Esophagus muscularis mucosa (tissue), 4 donors: ENCODE measurements at places on chromosomes 12 and 14. TPM values are rescaled to one million over a fixed set of nuclear protein-coding genes. Genes with fewer than 3 reads are reported as not detected.

The SERPINA12 gene
- total RNA-seq = not detected

The IRF9 gene
- total RNA-seq = 71.9 TPM

GRCh38 chr12:10189653-10190052 is 10.8 kb downstream of the TMEM52B start:
- no peaks in the 10 kb centered on the region for H3K27me3 ChIP-seq
- no peak overlapping the region for H3K4me3 ChIP-seq
- H3K27ac ChIP-seq = peak overlapping the region; percentile 72
- H3K4me1 ChIP-seq = peaks cover 3% of the 10 kb centered on the region

- DNase-seq = no peak
- no peak overlapping the region for H3K27ac ChIP-seq
- no peak overlapping the region for H3K4me3 ChIP-seq
- no peaks in the 10 kb centered on the region for H3K4me1 ChIP-seq
- no peaks in the 10 kb centered on the region for H3K27me3 ChIP-seq
- H3K36me3 ChIP-seq = no peaks in the 10 kb centered on the region
These were observed 235.0 kb downstream of the ATP23 start for GRCh38 chr12:58176296-58176869.

DNA sequence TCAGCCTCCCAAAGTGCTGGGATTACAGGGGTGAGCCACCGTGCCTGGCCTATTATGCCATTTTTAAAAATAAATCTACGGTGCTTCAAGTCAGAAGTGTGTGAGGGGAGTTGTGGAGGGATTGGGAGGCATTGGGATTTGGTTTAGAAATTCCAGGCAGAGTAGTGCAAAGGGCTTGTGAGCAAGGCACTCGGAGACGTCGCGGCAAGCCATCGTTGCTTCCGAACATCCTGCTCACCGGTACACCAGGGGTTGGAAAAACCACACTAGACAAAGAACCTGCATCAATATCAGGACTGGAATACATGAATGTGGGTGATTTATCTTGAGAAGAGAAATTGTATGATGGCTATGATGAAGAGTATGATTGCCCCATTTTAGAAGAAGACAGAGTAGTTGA is 227.0 kb downstream of the ALG10 start:
- H3K27ac ChIP-seq = no peak overlapping the region
- H3K4me1 ChIP-seq = no peaks in the 10 kb centered on the region
- H3K27me3 ChIP-seq = no peaks in the 10 kb centered on the region
- H3K4me3 ChIP-seq = no peak overlapping the region
- H3K36me3 ChIP-seq = no peaks in the 10 kb centered on the region

The ALDH2 gene
- 278 TPM for total RNA-seq

The HOXC9 gene
- not detected for total RNA-seq

- no peaks in the 10 kb centered on the region for H3K36me3 ChIP-seq
- DNase-seq = no peak
- H3K27me3 ChIP-seq = no peaks in the 10 kb centered on the region
- peak overlapping the region; percentile 55 for H3K4me3 ChIP-seq
- peak overlapping the region; percentile 85 for H3K27ac ChIP-seq
These were observed 88.5 kb upstream of the METAP2 start for GRCh38 chr12:95385246-95386035.

The LPAR5 gene
- 1.7 TPM for total RNA-seq

DNA sequence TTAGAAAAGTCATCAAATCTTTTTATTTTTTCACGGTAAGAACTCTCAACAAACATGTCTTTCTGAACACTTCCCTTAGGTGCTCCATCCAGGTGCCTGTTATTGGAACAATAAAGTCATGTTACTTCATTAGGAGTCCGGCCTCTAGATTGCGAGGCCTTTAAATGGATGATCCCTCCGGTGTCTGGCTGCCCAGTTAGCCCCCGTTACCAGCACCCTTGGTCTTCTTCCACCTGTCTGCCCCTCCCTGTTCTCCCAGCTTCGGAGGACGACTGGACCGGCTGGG is 593 bp upstream of the PA2G4 start:
- no peak for DNase-seq
- H3K36me3 ChIP-seq = peaks cover 22% of the 10 kb centered on the region
- no peaks in the 10 kb centered on the region for H3K27me3 ChIP-seq
- H3K27ac ChIP-seq = peak overlapping the region; percentile 88

DNA sequence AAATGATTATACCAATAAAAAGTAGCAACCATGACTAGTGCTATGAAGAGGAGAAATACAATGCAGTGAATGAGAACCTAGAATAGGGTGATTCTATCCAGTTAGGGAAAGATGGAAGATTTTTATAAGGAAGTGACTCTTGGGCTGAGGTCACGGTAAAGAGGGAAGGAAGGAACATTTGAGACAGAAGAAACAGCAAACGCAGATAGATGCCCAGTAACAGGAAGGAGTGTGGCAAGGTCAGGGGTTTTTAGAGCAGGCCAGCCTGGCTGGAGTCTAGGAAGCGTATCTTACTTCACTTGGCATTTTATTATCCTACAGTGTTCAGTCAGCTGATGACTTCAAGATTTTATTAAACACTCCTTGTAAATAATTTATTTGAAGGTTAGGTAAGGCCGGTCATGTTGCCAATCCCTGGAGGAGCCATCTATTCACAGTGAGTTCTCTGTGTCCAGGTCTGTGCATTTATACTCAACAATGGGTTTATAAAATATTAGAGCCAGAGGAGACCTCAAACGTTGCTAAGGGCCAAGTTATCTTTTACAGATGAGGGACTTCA is 170.6 kb downstream of the PRKCH start:
- no peaks in the 10 kb centered on the region for H3K36me3 ChIP-seq
- H3K4me1 ChIP-seq = peaks cover 28% of the 10 kb centered on the region
- H3K27ac ChIP-seq = no peak overlapping the region
- no peaks in the 10 kb centered on the region for H3K27me3 ChIP-seq

GRCh38 chr12:30624009-30624408 is 71.7 kb downstream of the IPO8 start:
- no peak overlapping the region for H3K27ac ChIP-seq
- DNase-seq = no peak
- no peak overlapping the region for H3K4me3 ChIP-seq
- no peaks in the 10 kb centered on the region for H3K27me3 ChIP-seq
- peaks cover 14% of the 10 kb centered on the region for H3K36me3 ChIP-seq
- H3K4me1 ChIP-seq = no peaks in the 10 kb centered on the region

GRCh38 chr14:61911574-61911973 is 149.4 kb downstream of the SNAPC1 start:
- DNase-seq = no peak
- H3K4me3 ChIP-seq = no peak overlapping the region
- H3K27me3 ChIP-seq = no peaks in the 10 kb centered on the region
- no peaks in the 10 kb centered on the region for H3K4me1 ChIP-seq
- no peaks in the 10 kb centered on the region for H3K36me3 ChIP-seq

GRCh38 chr12:124586756-124587155 is 19.3 kb upstream of the NCOR2 start:
- no peaks in the 10 kb centered on the region for H3K27me3 ChIP-seq
- DNase-seq = no peak
- no peak overlapping the region for H3K27ac ChIP-seq
- H3K4me1 ChIP-seq = peaks cover 14% of the 10 kb centered on the region

- no peaks in the 10 kb centered on the region for H3K27me3 ChIP-seq
- H3K27ac ChIP-seq = no peak overlapping the region
- no peak for DNase-seq
- H3K36me3 ChIP-seq = no peaks in the 10 kb centered on the region
These were observed 15.0 kb upstream of the FOXG1 start for GRCh38 chr14:28751467-28752058.

DNA sequence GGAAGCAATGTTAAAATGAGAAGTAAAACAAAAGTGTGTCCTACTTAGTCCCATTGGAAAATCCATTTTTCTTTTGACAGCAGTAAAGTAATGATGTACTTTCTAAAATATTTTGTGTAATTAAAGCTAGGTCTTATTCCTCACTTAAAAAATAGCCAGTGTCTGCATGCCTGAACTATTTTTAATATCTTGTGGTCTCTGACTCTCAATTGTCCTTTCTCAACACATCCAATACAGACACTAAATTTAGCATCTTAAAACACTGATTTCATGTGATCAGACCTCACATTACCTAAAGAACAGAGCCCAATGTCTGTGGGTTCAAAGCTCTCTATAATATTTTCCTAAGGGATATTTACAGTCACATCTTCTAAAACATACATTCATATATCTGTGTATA is 108.0 kb downstream of the DERA start:
- no peak overlapping the region for H3K27ac ChIP-seq
- no peaks in the 10 kb centered on the region for H3K27me3 ChIP-seq
- no peak overlapping the region for H3K4me3 ChIP-seq
- H3K36me3 ChIP-seq = no peaks in the 10 kb centered on the region
- no peak for DNase-seq
- H3K4me1 ChIP-seq = no peaks in the 10 kb centered on the region

GRCh38 chr12:50333441-50333840 is 50.1 kb upstream of the LIMA1 start:
- no peak overlapping the region for H3K27ac ChIP-seq
- no peaks in the 10 kb centered on the region for H3K4me1 ChIP-seq

- no peak for DNase-seq
- no peaks in the 10 kb centered on the region for H3K36me3 ChIP-seq
- no peaks in the 10 kb centered on the region for H3K27me3 ChIP-seq
- H3K4me3 ChIP-seq = no peak overlapping the region
- no peak overlapping the region for H3K27ac ChIP-seq
These were observed 40.5 kb upstream of the RTL1 start for GRCh38 chr14:100944052-100944451.

The NELL2 gene
- total RNA-seq = 5.8 TPM

DNA sequence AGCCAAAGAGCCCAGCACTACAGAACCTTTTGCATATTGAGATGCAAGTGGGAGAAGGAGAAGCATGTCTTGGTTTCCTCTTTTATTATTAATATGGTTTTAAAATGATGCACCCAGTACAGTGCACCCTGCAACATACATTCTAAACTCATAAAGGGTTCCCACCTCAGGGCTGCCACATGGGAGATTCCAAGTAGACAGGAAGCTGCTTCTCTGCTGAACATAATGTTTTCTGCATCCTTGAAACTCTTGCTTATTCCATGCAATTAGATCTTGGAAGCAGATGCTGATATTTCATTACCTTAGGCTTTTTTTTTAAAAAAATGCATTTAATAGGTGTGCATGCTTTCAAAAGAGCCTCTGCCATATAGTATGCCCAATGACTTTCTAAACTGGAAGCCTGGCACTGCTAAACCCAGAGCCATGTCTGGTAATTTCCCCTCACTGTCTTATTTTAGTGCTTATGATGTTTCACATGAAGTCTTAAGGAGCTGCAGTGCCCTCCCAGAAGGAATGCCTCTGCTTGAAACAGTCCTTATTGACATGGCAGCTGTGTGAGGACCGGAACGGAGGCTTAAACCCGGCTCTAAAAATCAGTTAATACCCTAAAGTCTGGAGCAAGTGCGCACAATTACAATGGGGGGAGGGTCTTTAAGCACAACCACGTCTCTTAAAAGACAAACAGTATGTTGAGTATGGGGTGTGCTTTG is 2.0 kb upstream of the SIX1 start:
- no peaks in the 10 kb centered on the region for H3K36me3 ChIP-seq
- H3K4me3 ChIP-seq = no peak overlapping the region
- no peak overlapping the region for H3K27ac ChIP-seq
- H3K27me3 ChIP-seq = peaks cover 100% of the 10 kb centered on the region
- DNase-seq = no peak
- H3K4me1 ChIP-seq = peaks cover 65% of the 10 kb centered on the region
